ENCODE measurements at places on chromosomes 2 and 18.

GRCh38 chr2:236744716-236745115 lies 175.1 kb downstream of the ACKR3 start:
- no peak for DNase-seq

DNA sequence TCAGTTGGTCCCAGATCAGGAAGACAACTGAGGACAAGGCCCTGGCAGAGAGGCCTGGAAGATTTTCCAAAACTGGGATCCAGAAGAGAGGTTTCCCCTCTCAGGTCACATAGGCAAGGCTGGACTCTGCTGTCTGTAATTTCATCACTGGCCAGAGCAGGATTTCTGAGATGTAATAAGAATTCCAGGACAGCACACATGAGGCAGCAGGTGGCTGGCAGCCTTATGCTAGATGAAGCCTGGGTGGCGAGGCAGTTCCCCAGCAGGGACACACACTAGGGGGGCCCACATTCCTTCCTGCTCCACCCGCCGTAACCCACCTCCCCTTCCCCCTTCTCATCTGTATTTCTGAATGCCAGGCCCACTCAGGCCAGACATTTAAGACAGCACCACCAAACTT lies 98.6 kb downstream of the HNRNPLL start:
- DNase-seq, result no peak

- DNase-seq, result no peak
Measured at GRCh38 chr18:55179425-55179824, 220.2 kb upstream of the CCDC68 start.

- DNase-seq, result no peak
Measured at GRCh38 chr2:57869758-57870344, 176.8 kb upstream of the VRK2 start.

- no peak for DNase-seq
Measured at GRCh38 chr2:17331636-17332035, 186.6 kb downstream of the RAD51AP2 start.

- DNase-seq, result no peak
Measured at GRCh38 chr18:3151399-3152264, 68.1 kb downstream of the MYOM1 start.

DNA sequence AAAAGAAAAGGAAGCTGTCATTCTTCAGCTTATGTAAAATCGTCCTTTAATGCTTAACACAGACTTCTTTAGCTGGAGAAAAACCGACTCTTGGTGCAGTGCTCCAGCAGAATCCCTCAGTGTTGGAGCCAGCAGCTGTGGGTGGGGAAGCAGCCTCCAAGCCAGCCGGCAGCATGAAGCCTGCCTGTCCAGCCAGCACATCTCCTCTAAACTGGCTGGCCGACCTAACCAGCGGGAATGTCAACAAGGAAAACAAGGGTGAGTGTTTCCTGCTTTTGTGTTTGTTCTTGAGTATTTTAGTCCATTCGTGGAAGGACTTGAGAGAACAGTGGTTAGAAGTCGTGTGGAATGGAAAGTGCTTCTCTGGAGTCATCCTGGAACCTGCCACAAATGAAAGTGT lies 38.9 kb downstream of the KDM3A start:
- DNase-seq, result no peak

GRCh38 chr2:1010415-1010930 lies 59.8 kb downstream of the SNTG2 start:
- peak; percentile 79 for DNase-seq

DNA sequence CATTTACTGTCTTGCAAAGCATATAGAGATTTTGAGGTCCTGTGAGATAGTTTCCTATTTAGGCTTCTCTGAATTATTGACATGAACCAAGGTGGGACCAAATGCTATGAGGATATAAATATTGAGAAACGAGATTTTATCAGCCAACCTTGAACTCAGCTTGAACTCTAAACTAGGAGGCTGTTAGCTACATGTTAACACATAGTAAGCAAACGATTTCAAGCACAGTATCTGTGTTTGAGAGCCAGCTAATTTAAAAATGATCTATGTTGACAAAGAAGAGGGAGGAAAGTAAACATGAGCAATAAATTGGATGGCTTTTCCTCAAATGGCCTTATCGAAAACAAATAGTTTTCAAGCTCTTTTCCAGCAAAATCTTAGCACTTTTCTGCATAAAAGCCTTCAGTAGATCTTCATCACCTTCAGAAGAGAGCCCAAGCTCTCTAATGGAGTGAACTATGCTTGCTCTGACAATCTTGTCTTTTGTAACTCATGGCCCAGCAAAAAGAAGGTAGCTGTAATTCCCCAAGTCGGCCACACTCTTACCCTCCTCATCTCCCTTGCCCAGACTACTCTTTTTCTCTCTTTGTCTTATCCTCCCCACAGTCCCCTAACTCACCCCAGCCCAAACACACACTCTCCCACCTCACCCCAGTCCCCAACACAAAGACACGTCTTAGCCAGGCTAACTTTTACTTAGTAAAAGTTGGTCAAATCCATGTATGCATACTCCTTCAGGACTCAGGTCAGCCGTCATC lies 14.7 kb downstream of the CD28 start:
- no peak for DNase-seq

GRCh38 chr2:35082072-35082471 lies 1273.5 kb upstream of the CRIM1 start:
- DNase-seq, result no peak

DNA sequence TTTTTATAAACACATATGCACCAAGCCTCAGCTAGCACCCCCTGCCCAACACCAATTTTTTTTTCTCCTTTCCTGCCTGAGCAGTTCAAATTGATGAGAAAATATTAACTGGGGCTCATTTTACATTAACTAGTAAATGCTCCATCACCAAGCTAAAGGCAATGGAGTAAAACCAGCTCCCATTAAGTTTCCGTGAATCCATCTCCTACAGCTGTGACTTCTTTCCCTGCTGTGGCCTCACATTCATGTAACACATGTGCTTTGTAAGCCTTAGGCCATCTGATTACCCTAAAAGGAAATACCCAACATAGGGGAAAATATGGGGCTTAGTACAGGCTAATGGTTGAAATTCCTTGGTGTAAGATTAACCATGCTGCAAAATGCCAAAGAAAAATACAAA lies 60.8 kb downstream of the DNER start:
- no peak for DNase-seq

GRCh38 chr2:49111456-49111855 lies 42.9 kb downstream of the FSHR start:
- DNase-seq, result no peak

DNA sequence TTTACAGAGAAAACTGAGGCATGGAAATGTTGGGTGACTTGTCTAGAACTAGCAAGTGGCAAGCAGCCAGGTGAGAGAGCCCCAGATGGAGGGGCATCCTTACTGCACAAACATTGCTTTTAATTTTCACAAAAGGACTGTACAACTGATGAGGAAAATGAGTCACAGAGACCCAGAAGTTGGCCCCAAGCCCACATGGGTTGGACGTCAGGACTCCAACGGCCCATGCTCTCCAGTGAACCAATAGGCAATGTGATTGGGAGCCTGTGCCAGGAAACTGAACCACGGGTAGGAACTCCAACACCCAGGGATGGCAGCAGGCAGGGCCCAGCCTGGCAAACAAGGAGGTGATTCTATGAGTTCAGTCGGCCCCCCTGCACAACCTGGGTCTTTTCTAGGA lies 50.8 kb downstream of the PID1 start:
- no peak for DNase-seq

DNA sequence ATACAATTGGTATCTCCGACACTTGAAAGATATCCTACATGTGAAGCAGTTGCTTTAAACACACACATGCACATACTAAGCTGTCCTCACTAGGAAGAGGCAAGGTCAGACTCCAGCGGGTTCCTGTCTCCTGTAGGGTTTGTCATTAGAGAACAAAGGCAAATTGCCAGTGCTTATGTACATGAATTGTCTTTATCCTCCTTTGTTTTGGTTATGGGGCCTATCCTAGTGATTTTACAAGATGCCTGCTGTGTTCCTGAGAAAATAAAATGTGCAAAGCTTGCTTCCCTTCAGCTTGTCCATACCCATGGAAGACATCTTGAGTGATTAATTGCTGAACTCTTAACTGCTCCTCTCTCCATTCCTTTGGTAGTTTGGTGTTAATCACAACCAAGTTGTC lies 86.7 kb upstream of the SLC39A10 start:
- DNase-seq, result peak; percentile 29

DNA sequence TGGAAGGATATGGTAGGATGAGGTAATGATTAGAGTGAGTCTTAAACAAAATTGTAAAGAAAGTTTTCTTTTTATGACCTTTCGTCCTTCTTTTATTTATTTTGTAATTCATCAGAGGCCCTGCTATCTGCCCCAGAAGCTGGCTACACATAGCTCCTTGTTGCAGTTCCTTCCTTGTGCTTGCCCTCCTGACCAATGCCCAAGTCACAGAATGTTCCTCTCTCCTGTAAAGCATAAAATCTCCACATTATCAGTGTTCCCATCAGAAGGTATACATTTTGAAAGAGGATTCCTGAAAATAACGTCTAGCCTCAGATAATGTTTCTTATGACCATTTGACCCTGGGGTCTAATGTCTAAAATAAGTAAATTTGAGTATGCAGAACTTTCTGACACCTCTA lies 78.3 kb downstream of the RND3 start:
- DNase-seq, result no peak

DNA sequence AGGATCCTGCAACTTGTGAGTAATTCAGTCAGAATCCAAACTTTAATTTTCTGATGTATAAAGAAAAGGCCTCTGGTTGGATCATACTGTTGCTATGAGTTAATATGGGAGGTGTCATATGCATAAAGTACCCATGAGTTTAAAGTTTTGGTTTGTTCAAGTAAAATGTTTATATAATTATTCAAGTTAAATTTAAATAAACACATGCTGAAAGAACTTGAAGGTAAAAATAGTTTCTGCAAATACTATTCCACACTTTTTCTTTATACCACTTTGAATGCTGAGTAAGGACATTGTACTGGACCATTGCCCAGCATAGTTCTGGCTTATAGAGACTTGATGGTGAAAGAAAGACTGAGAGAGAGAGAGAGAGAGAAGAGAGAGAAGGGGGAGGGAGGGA lies 30.7 kb downstream of the PKP4 start:
- DNase-seq, result no peak

DNA sequence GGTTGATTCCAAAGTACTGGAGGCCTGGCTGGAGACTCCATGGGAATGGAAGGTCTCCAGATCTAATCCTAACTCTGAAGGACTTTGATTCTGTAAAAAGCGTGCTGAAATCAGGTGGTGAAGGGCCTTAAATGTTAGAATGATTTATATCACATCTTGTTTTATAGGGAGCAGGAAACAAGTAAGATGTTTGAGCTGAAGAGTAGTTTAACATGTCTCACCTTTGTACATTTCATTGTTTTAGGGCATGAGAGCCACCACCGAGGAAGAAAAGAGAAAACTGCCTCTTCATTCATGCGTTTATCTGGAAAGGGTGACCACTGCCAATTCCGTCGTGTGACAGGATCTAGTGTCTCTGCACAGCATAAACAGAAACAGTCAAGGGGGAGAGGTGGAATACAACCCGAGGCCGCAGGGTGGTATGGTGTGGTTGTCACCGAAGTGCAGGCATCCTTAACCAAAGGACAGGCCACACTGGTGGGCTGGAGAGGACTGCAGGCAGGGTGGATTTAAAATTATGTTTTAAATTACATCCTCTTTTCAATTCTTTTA lies 445.3 kb downstream of the SLC4A3 start:
- no peak for DNase-seq

DNA sequence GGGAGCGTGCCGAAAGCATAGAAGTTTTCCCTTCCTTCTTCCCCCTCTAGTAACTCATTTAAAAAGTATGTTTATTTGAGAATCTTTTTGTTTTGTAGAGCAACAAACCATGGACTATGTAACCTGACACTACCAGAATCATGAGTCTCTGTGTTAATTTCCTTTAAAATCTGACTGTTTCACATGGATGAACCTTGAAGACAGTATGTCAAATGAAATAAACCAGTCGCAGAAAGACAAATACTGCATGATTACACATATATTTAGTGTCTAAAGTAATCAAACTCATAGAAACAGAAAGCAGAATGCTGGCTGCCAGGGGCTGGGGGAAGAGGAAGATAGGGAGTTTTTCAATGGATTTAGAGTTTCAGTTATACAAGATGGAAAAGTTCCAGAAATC lies 32.3 kb downstream of the PTPN2 start:
- DNase-seq, result no peak

- DNase-seq, result no peak
Measured at GRCh38 chr2:235713189-235713588, 219.3 kb downstream of the AGAP1 start.

DNA sequence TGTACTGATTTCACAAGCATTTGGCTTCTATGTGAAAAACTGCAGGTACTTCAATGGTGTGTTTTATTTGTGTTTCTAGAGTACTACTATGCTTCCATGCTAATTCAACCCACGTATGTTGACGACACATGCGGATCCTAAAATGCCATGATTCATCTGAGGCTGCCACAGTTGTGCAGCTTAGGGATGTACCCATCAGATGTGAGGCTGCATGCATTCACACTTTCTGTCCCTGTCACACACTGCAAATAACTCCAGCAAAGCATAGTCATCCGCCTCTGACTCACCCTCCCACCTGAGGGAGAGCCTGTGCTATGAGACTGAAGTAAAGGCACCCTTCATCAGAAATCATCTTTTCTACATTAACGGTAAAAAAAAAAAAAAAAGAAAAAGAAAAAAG lies 22.1 kb upstream of the SERTAD2 start:
- DNase-seq, result no peak
